ENCODE measurements at places on chromosomes 13 and 19. TPM values are rescaled to one million over a fixed set of nuclear protein-coding genes. Genes with fewer than 3 reads are reported as not detected.
A peak's percentile ranks its signal among the peaks of the same experiment; 100 is the strongest.

The KLK2 gene
- total RNA-seq: not detected

- no peak for DNase-seq
Measured at GRCh38 chr19:8835877-8836276, 3.7 kb downstream of the MBD3L1 start.

The ANKLE1 gene
- 0.06 TPM for total RNA-seq

The ADM5 gene
- 1.4 TPM for total RNA-seq

GRCh38 chr19:34482380-34483250 is 1.1 kb downstream of the WTIP start:
- DNase-seq: no peak

The SHANK1 gene
- 2.2 TPM for total RNA-seq

The CCDC122 gene
- total RNA-seq: 0.39 TPM

- no peak for DNase-seq
Measured at GRCh38 chr13:106526738-106527444, 8.6 kb downstream of the EFNB2 start.

- no peak for DNase-seq
Measured at GRCh38 chr13:98965325-98965724, 12.5 kb downstream of the DOCK9 start.

GRCh38 chr13:80274643-80275042 is 66.3 kb downstream of the SPRY2 start:
- DNase-seq: no peak

The DACT3 gene
- 0.78 TPM for total RNA-seq

DNA sequence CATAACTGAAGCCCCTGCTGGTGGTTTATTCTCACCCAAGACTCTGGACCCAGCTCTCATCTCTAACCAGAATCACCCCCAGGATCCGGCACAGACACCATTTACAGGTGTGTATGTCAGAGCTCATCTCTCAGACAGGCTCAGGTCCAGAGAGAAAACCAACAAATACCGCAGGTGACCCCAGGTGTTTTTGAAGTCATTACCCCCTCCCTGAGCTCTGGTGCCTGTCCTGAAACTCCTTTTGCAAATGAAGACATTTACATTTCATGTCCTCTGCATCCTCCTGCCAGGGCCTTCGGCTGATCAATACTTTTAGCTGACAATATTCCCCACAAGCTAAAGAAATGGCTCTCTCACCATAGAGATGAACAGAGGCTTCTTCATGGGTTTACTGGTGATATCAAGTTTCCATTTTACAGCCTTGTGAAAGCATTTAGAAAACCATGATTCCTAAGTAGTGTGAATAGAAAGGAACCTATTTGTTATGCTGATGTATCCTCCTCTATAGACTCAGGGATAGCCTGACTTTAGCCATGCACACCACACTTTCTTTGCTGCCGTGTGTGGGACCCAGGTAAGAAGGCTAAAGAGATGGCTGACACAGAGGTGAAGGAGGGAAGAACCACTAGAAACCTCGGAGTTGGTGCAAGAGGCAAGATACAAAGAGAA is 131.3 kb downstream of the KCTD15 start:
- no peak for DNase-seq

The CCDC169 gene
- 2.3 TPM for total RNA-seq

The GPC5 gene
- 1.5 TPM for total RNA-seq

DNA sequence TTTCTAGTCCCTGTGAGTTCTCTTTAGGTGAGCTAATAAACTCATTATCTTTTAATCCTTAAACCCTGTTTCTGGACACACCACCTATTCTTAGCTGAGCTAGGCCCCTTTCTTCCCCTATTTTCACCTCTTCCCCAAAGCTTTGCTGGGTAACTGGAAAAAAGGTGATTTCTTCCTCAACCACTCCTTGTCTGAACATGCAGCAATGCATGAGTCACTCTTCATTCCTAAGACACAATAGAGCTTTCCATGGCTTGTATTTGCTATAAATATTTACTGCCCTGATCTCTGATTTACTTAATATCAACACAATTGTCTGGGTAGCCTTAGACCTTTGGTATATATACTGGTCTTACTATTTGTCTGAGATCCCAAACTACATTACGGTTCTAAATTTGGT is 370.9 kb downstream of the KLF5 start:
- DNase-seq: peak; percentile 13

- no peak for DNase-seq
Measured at GRCh38 chr19:30684613-30685012, 312.4 kb downstream of the ZNF536 start.

The ZNF14 gene
- 3.0 TPM for total RNA-seq

DNA sequence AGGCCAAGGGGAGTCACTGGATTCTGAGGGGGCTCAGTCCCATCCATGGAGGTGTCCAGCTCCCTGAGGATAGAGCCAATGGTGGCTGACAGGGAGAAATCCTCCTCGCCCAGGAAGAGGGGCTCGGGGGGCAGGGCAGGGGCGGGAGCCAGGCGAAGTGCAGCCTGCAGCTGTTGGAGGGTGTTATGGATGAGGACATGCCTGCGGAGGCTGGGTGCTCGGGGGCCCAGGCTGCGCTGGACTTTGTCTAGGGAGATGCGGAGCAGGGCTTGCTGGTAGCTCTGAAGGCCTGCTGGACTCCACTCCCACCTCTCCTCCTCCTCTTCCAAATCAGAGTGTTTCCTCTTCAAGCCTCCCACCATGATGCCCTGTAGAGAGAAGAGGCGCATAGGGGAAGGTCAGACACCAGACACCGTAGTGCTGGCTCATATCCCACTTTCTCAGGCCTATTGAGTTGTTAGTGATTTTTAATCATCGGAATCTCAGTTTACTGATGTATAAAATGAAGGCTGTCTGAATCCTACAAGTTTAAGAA is 2.3 kb downstream of the SERTAD3 start:
- DNase-seq: no peak

DNA sequence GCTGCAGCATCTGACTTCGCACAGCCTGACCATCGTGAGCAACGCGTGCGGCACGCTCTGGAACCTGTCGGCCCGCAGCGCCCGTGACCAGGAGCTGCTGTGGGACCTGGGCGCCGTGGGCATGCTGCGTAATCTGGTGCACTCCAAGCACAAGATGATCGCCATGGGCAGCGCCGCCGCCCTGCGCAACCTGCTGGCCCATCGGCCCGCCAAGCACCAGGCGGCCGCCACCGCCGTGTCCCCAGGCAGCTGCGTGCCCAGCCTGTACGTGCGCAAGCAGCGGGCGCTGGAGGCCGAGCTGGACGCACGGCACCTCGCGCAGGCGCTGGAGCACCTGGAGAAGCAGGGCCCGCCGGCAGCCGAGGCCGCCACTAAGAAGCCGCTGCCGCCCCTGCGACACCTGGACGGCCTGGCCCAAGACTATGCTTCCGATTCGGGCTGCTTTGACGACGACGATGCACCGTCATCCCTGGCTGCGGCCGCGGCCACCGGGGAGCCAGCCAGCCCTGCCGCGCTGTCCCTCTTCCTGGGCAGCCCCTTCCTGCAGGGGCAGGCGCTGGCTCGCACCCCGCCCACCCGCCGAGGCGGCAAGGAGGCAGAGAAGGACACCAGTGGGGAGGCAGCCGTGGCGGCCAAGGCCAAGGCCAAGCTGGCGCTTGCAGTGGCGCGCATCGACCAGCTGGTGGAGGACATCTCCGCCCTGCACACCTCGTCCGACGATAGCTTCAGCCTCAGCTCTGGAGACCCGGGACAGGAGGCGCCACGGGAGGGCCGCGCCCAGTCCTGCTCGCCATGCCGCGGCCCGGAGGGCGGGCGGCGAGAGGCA is 13.6 kb downstream of the C19orf25 start:
- DNase-seq: no peak

Measured in H4 (cell line).